ENCODE measurements at places on chromosomes 4 and X. TPM values are rescaled to one million over a fixed set of nuclear protein-coding genes. Genes with fewer than 3 reads are reported as not detected.

- no peak for DNase-seq
Measured at GRCh38 chrX:111869639-111870034, 6.3 kb upstream of the TRPC5OS start.

GRCh38 chr4:166996216-166996615 is 238.1 kb downstream of the SPOCK3 start:
- DNase-seq = no peak

DNA sequence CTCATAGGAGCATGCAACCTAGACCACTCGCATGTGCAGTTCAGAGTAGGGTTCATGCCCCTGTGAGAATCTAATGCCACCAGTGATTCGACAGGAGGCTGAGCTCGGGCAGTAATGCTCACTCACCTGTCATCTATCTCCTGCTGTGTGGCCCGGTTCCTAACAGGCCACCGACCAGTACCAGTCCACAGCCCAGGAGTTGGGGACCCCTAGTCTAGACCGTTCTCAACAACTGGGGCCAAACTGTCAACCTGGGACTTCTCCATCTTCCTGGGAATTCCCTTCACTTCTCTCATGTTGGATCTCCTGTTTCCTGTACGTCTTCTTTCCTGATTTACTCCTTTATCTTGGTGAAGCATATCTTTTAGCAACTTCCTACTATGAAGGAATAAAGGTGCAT is 79.4 kb upstream of the HELT start:
- no peak for DNase-seq

FUNDC1 gene
- 6.6 TPM for total RNA-seq

DNA sequence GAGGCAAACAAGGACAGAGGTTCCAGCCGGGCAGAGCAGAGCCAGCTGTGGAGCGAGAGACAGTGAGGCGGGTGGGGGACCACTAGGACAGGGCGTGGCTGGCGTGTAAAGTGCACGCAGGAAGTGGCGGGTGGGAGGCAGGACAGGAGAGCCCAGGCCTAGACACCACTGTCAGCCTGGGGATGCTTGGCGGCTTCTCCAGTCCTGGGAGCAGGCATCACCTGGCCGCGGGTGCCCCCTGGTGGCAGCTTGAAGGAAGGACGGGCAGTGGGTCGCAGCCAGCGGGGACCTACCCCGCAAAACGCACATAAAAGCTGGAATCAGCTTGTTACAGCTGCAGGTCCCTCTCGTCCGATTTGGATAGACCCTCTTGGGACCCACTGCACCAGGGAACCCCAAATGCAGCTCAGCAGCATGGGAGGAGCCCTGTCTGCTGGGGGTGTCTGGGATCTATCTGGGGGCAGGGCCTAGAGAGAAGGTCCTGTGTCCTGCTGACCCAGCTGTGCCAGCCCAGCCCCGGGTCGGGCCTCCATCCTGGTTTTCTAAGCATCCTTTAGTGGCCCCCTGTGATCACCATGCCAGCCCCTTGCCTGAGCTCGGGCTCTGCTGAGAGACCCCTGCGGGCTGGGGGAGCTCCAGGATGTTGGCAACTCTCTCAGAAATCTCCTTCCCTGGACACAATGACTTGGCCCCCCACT is 57.7 kb downstream of the WFS1 start:
- DNase-seq = peak; percentile 68

UGT2B11 gene
- total RNA-seq = not detected

DNA sequence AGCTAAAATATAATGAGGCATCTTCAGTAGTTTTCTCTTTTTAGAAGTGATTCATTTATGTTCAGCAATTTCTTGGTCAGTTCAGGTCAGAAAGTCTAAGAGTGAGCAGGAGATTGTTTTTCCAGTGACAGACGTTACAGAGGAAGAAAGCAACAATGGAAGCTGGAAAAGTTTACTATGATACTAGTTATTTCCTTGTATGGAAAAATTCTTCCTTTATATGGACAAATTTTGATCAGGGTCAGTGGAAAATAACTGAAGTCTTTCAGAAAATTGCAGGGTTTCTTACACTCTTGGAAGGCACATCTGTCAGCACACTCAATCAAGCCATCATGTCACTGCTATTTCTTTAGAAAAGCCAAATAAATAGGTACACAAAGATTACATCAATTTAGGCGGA is 1120.7 kb downstream of the FAT4 start:
- DNase-seq = no peak

- DNase-seq = no peak
Measured at GRCh38 chr4:6120361-6120760, 80.0 kb downstream of the JAKMIP1 start.

GRCh38 chr4:102439236-102439614 is 61.9 kb upstream of the NFKB1 start:
- DNase-seq = no peak

- no peak for DNase-seq
Measured at GRCh38 chr4:53043891-53044650, 182.0 kb downstream of the RASL11B start.

DNA sequence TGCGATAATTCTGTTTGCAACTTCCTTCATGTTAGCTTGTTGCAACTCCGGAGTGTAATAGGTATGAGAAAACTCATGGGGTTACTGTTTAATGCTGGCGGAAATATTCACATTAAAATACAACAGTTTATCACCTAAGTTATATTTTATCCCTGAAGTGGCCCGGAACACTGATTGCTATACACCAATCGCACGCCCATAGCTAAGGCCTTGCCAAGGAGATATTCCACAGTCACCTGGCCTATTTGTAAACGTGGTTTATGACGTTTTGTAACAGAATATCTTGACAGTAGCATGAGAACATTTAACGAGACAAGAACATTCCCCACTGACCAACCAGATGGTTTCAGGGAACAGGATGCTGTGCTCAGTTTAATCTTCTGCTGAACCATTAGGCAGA is 23.2 kb upstream of the FAM90A26 start:
- no peak for DNase-seq

GRCh38 chr4:128558896-128559679 is 250.4 kb upstream of the JADE1 start:
- no peak for DNase-seq

ARHGAP6 gene
- total RNA-seq = 0.37 TPM

GRCh38 chr4:121873604-121874003 is 3.3 kb upstream of the BBS7 start:
- DNase-seq = no peak

DNA sequence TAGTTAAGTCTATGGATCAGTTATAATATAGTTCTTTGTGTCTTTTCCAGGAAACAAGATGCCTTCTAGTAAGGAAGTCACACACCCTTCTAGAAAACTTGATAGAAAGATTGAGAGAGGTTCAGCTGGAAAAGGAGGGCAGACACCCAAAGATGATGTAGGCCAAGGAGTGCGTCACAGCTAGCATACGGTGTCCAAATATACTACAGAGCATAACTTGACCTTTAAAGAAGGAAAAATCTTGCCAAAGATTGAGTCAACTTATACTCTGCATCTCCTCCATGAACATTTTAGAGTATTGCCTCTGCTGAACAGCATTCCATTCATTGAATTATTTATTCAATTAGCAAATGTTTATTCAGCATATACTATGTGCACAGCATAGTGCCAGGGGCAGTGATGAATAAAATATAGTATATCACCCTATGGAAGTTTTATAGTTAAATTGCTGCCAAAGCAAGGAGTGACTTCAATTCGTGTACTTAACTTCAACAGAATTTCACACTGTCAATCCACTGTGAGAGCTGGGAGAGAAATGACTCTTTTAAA is 51.9 kb upstream of the SLC6A14 start:
- no peak for DNase-seq

DNA sequence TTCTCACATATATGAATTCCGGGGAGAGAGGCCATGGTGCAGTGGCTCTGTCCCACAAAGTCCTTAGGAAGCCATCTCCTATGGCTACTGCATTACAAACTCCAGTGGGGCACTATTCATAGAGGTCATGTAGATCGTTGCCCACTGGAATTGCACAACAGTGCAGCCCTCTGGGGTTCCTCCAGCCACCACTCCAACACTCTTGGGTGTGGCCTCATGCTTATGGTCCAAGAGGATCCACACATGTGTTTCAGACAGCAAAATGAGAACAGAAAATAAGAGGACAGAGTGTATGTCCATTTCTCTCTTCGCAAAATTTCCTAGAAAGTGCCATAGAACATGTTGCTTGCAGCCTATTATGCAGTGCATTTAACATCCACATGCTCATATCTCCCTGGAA is 444.2 kb upstream of the FAM241A start:
- no peak for DNase-seq

EVC gene
- 0.76 TPM for total RNA-seq

DNA sequence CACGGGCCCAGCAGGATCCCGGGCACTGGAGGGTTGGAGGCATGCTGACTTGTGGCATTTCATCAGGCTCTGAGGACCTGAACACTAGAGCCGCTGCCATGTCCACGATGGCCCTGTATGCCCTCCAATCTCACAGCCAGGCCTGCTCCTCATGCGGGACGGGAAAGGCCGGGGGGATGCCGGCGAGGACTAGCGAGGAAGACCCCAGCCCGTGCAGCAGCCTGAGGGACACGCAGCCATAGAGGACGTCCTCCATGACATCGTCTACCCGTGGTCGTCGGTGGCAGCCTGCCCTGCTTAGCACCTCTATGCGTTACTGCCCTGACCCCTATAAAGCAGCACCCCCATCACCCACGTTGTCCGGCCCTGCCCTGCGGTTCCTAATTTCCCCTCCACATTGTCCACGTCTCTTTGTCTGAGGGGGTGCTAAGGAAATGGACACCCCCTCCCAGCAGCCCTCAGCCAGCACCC is 32.6 kb downstream of the HMX1 start:
- peak; percentile 9 for DNase-seq

NR3C2 gene
- total RNA-seq = 4.5 TPM

DNA sequence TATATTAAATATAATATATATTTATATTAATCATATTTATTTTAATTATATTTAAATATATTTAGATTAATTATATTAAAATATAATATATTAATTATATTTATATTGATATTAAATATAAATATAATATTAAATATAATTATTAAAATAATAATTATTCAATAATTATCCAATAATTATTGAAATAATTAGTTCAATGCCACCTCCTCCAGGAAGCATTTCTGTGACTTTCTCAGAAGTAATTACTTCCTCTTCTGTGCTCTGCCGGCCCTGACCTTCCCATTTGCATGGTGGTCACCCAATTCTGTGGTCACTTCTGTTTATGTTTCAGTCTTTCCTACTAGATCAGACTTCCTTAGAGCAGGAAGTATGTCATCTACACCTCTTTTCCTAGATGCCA is 45.8 kb downstream of the EVC2 start:
- DNase-seq = no peak

NAP1L2 gene
- 0.80 TPM for total RNA-seq

- DNase-seq = no peak
Measured at GRCh38 chr4:127642169-127642568, 9.4 kb downstream of the INTU start.

DNA sequence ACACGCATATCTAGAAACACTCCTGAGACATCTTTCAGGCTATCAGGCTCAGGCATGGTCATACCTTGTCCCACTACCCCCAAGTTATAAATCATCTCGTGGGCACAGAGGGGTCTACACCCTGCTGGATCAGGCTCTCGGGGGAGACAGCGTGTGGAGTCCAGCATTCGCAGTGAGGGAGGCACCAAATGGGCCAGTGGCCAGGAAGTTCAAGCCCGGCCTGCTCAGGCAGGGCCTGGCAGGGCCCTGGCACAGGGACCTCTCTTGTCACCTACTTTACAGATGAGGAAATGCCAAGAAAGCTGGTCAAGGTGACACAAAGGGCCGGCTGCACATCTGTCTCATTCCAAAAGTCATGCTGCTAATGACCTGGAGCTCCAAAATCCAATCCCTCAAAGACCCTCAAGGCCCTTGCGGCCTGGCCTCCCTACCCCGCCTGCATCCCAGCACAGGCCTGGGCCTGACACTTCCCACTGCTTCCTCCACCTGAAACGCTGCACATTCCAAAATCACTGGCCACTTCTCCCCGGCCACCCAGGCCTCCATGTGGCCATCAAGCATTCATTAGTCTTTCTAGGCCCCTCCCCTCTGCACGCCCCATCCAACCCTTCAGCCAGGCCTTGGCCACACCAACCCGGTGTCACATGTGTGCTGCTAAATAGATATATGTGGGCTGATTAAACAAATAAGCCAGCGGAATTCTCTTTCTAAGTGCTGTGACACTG is 35.6 kb downstream of the ACOX3 start:
- DNase-seq = no peak

DGAT2L6 gene
- not detected for total RNA-seq

DNA sequence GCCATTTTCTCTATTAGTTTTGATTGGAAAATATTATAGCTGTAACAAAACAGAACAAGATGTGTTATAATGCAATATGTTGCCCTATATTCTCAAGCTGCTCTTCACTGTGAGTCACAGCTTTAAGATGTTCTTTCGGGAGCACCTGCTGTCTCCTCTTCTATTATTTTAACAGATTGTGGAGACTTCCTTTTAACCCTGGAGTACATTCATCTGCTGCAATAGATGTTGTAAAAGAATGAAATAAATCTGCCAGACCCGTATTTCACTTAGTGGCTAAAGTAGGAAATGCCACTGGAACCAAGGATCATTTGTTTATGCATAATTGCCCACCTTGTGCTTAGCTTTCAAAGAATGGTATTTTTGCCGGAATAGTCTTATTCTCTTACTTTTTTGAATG is 11.1 kb downstream of the LSM6 start:
- no peak for DNase-seq

DNA sequence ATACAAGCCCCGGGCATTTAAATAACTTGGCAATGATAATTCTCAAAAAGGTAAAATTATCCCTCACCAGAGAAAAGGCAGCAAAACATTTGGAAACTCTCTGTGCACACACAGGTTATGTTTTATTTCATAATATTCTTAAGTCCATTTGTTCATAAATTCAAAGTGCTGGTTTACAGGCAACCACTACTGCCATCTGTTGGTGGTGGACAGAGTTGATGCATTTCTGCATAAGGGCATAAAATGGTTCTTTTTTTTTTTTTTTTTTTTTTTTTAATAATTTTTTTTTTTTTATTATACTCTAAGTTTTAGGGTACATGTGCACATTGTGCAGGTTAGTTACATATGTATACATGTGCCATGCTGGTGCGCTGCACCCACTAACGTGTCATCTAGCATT is 31.5 kb upstream of the IL21 start:
- no peak for DNase-seq

DNA sequence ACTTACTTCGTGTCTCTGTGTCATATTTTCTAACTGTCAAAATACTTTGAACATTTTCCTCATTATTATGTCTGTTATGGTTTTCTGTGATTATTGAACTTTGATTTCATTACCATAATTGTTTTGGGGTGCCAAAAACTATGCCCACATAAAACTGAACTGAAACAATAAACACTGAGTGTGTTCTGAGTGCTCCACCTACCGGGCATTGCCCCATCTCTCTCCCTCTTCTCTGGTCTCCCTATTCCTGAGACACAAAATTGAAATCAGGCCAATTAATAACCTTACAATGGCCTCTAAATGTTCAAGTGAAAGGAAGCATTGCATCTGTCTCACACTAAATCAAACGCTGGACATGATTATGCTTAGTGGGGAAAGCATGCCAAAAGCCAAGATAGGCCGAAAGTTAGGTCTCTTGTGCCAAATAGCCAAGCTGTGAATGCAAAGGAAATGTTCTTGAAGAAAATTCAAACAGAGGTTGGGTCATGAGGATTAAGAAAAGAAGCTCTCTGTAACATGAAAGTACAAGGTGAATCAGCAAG is 972.3 kb downstream of the PCDH7 start:
- no peak for DNase-seq

UCP1 gene
- not detected for total RNA-seq

- DNase-seq = peak; percentile 27
Measured at GRCh38 chrX:153474718-153475117, 4.3 kb upstream of the HAUS7 start.

- no peak for DNase-seq
Measured at GRCh38 chr4:138865765-138866164, 149.8 kb upstream of the NOCT start.
